ENCODE measurements at places on chromosomes 2 and 18.

DNA sequence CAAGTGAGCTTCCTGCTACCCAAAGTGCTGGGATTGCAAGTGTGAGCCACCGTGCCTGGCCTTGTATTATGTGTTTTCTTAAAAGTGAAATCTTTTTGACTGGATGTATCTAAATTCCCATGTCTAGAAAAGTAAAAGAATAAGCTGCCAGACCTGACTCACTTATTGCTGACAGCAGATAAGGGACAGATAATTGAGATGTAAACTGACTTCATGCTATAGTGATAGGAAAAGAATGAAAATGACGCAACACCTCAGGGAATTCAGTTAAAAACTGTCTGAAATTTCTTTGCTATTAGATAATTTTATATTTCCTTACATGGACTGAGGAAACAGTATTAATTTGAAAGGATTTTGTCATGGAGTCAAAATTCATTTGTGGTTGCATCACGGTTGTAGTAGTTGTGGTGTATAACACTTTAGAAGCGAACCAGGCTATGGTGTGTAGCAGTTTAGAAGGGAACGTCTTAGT lies 19.4 kb downstream of the TTC27 start:
- DNase-seq: no peak

DNA sequence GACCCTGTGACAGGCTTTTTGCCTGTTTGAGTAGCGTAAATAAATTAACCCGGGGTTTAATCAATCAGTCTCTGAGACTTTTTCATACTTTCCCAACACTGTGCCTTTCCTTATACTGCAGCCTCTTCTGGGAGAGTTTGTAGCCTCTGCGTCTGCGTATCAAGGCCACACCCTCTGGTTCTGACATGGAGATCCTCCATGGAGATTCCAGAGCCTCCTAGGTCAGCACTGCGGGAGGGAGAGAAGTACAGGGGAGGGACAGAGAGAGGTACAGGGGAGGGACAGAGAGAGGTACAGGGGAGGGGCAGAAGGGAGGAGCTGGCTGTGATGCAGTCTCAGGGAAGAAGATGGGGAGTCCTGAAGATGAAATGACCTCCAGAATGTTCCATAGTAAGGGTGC lies 166.0 kb downstream of the ARL4C start:
- no peak for DNase-seq

GRCh38 chr2:160687629-160688028 lies 194.0 kb upstream of the RBMS1 start:
- no peak for DNase-seq

DNA sequence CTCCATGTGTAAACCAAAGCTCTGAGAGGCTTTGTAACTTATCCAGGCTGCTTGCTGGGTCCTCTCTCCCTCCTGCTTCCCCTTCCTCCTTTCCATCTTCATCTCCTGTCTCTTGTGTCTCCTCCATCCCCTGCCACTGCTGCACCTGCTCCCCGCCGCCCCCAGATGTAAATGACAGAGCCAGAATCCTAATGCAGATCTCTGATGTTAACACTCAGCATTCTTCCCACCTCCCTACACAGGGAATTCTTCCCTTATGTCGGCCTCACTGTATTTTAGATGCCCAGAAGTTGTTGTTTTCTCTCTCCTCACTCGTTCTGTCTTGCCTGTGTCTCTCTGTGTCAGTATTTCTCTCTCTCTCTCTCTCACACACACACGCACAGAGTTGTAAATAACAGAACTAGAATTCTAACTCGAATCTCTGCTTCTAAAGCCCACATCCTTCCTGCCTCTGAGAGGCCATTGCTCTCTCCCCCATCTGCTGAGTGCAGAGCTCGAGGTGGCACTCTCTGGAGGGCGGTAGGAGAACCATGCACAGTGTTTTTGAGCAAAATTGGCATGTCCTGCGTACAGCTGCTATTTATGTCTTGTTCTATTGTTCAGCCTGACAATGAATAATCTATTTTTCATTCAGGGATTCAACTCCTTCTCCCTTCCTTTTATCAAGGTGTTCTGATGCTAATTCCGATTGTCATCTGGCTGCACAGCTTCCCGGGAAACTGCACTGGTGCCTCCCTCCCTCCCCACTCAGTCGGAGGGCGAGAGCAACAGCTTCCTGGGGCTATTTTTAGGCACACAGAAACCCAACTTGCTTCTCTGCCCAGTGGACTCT lies 219.9 kb downstream of the SH3RF3 start:
- DNase-seq: peak; percentile 40

GRCh38 chr2:45748239-45748638 lies 96.8 kb downstream of the PRKCE start:
- DNase-seq: no peak

Measured in GM19239 (cell line).